ENCODE measurements at places on chromosomes 2 and 18.

DNA sequence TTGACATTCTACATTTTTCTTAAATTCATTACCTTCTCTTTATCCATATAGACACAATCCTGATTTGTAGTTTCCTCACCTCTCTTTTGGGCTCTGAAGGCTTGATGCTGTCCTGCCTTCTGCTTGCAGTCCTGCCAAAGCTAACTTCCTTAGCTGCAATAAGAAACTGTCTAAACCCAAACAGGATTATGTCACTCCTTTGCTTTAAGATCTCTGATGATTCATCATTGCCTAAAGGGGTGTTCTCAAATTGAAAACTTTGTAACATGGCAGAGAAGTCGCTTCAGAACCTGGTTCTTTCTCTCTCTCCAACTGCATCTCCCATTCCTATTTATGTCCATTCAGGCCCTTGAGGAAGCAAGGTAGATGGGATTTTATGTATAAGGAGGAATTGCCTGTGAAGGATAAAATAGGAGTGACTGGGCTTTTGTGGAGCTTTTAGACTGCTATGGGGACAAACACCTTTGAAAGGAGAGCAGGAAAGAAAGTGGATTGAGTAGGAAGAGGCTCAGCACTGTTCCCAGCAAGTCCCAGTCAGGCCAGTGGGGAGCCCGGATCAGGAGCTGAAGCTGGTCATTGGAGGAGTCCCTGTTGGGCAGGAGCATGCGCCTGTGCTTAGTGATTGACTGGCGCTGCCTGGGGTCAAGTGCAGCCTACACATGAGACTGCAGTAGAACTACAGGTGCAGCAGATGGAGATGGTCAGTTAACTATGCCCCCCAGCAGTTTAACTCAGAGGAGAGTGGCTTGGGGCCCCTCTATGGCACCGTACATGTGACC is 390.6 kb downstream of the CTNNA2 start:
- no peak for DNase-seq

DNA sequence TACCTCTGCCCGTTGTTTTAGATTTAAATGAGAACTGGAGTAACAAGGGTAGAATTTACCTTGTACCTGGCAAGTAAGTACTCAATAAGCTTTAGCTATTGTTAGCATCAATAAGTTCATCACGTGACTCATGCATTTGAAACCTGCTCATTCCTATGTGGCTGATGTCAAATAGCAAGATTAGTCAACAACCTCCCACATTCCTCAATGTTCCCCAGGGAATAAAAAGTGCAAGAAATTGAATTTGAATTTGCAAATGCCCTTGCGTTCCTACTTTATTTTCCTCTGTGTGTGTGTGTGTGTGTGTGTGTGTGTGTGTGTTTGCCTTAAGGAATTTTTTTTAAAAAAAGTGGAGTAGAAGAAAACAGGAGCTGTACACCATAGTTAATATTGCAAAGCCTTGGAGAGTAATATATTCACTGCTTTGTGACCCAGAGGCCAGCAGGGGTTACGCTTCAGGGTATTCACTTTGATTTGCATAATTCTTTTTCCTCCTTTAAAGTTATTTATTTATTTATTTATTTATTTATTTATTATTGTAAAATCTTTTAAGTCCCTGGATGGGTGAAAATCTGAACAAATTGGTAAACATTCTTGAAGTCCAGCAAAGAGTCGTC is 43.9 kb upstream of the DNAH7 start:
- no peak for DNase-seq

GRCh38 chr18:49177071-49177470 is 226.3 kb upstream of the SMAD7 start:
- DNase-seq: no peak

DNA sequence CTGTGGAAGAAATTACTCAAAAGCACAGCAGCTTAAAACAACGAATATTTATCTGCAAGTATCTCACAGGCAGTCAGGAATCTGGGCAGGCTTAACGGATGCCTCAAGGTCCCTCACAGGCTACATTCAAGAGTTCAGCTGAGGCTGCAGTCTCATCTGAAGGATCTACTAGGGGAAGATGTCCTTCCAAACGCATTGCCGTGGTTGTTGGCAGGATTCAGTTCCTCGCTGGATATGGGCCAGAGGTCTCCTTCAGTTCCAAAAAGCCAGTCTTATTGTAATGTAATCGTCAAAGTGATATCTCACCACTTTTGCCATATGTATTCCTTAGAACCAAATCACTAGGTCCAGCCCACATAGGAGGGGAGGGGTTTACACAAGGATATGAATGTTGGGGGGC is 98.2 kb upstream of the EPAS1 start:
- DNase-seq: no peak

GRCh38 chr18:3814816-3815215 is 364.8 kb downstream of the TGIF1 start:
- no peak for DNase-seq

GRCh38 chr2:102190430-102191107 is 3.7 kb downstream of the IL1RL2 start:
- no peak for DNase-seq

DNA sequence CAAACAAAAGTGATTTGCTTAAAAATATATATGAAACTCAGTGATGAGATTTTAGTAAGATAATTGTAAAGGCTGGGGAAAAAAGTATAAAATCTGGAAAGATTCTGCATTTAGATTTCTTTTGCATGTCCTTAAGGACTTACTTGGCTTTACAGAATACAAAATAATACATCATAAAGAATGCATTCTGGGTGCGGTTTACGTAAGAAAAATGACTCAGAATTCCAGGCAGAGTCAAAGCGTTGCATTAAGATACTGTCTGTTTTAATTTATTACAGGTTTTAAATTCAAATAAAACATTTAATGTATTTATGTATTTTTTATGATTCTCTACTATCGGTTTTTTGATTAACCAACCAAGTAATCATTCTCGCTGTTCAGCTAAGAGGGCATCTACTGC is 178.0 kb downstream of the SH3BP4 start:
- no peak for DNase-seq

- DNase-seq: no peak
These were observed 344.0 kb upstream of the VWC2L start for GRCh38 chr2:214066862-214067261.

DNA sequence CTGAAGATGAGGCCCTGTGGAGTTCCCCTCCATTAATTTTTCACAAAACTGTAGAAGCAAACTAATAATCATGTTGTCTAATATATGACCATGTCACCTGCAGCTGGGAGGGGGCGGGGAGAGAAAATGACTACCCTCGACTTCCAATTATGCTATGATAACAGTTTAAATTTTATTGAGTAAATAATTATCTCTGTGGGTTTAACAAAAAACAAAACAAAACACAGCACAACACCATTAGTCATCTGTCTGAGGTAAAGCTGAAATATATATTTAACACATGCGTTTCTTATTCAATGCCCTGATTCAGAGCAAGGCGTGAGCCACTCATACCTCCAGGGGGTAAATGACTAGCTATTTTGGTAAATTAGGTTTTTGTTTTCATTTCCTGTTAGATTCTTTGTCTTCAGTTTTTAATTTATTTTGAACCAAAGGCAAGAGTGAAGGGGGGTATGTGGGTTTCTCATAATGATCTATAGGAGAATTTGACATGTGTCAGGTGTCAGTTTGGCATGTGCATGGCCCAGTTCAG is 77.4 kb upstream of the ZCCHC2 start:
- DNase-seq: no peak

- no peak for DNase-seq
These were observed 1.8 kb downstream of the SP3 start for GRCh38 chr2:173963323-173963816.

- DNase-seq: no peak
These were observed 456.6 kb downstream of the THSD7B start for GRCh38 chr2:137221797-137222492.

DNA sequence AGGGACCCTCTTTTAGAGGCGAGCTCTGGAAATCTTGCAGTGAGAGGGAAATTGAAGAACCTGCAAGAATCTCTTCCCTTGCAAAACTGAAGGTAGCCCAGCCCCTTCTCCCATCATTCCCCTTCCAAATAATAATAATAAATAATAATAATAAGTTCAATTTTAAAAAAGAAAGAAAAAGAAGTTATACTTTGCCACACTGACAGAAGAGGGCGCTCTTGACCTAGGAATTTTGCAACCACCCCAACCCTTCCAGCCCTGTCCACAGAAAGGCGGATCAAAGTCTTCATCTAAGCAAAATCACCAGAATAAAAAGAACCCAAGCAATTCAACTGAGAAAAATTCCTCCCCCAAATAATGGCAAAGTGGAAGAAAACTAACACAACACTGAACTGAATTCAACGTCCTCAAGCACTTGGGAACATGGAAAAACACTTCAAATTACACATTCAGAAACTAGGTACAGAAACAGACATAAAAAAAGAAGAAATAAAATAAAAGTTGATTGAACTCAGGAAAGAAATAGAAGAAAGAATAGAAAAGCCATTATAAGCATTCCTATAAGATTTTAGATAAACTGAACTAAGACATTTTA is 98.9 kb upstream of the GLS start:
- no peak for DNase-seq

- no peak for DNase-seq
These were observed 20.5 kb downstream of the SPIRE1 start for GRCh38 chr18:12637393-12637792.

GRCh38 chr2:171316220-171316619 is 117.6 kb downstream of the METTL8 start:
- no peak for DNase-seq

DNA sequence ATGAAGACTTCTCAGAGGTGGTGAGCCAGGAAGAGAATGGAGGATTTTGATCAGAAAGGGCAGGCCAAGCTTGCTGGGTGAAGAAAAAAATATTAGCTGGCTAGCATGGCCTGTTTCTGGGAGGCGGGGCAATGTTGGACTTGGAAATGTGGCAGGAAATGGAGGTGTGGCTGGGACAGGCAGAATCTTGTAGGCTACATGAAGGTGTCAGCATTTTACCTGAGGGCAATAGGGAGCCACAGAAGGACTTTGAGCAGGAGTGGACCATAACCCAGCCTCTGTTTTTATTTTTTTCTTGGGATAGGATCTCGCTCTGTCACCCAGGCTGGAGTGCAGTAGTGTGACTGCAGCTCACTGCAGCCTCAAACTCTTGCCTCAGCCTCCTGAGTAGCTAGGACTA is 31.7 kb downstream of the EMX1 start:
- DNase-seq: peak; percentile 2

DNA sequence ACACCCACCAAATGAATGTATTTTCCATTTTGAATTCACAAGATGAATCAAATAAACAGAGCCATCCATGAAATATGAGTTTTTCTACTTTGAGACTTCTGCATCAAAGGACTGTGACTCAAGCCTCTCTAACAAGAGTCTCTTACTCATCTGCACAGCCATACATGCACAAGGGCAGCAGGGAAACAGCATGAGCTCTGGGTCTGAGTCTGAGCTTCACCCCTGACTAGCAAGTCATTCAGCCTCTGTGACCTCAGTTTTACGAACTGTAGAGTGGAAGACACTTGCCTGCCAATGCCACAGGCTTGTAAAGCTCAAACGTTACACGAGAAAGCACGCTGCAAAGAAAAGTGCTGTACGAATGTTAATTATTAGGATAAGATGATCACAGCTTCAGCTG is 42.9 kb downstream of the MREG start:
- no peak for DNase-seq

- DNase-seq: no peak
These were observed 10.1 kb downstream of the TWIST2 start for GRCh38 chr2:238857959-238858358.

GRCh38 chr18:58618822-58619595 is 9.9 kb downstream of the ALPK2 start:
- no peak for DNase-seq

- no peak for DNase-seq
These were observed 634.9 kb upstream of the PIK3C3 start for GRCh38 chr18:41320100-41320499.

DNA sequence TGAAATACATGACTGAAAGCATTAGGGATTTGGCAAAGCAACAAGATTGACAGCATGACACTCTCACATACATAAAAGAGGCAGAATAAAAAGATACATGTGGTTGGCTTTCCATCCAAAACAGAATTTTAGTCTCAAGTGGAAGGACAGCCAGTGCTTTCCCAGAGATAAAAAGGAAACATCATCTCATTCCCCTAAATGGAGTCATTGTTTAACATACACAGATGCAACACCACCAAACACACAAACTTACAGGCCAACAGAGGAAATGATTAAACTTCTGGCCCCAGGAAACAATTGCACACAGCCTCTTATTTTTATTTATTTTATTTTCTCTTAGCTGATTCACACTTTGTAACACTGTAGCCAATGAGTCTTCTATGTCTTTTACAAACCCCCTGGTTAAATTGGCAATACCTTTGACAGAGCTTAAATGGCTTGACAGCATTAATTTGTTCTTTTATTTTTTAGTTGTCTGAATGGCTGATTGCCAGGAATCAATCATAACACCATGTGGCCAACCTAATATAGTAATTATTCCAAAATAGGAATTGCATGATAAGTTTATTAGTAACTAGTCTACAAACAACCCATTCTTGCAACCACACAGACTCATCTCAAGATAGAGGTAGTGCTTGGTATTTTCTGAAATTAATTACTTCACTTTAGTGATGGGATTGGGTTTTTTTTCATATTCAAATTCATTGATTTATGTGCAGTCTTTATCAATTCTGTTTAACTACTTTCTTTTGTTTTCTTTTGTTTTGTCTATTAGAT is 190.5 kb downstream of the RND3 start:
- no peak for DNase-seq

DNA sequence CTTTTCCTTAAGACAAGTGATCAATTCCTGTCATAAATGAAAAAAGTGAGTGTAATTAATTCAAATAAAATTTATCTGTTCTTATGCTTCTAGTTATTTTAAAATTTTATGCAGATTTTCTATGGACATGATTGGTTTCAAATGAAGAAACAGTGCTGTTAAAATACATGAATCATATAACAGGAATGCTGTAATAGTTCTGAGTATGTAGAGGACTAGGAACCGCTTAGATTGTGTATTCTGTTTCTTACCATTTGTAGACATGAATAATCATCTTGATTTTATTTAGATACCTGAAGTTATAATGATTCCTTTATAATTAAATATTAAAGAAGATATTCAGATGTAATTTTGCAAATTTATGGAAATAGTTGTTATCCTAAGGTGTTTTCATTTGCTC is 3.5 kb downstream of the ACTR2 start:
- DNase-seq: no peak

- DNase-seq: peak; percentile 31
These were observed 18.6 kb downstream of the GAREM2 start for GRCh38 chr2:26191316-26192159.

DNA sequence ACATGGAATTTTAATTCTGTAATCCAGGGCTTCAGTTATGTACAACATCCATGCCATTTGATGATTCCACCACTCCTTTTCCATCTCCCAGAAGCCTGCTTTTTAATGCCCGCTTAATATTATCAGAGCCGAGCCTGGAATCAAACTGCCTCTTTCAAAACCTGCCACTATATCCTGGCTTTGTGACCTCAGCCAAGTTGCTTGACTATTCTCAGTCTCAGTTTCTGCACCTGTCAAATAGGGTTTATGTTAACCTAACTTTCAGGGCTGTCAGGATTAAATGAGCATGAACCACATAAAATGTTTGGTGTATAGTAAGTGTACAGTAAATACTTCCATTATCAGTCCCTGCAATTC is 108.7 kb downstream of the XRCC5 start:
- DNase-seq: no peak
